Effector CD4-positive, alpha-beta T cell (primary cell): ENCODE measurements at places on chromosomes 12 and 14.

- no peak for DNase-seq
These were observed 60.8 kb upstream of the REP15 start for GRCh38 chr12:27635349-27635972.

DNA sequence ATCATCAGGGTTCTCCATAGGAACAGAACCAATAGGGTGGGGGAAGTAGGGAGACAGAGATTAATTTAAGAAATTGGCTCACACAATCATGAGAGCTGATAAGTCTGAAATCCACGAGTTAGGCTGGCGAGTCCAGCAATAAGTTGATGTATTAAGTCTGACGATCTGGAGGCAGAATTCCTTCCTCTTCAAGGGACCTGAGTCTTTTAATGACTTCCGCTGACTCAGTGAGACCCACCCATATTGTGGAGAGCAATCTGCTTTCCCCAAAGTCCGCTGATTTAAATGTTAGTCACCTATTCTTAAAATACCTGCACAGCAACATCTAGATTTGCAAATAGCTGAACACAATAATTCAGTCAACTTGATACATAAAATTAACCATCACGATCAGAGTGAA lies 97.8 kb downstream of the SPTSSA start:
- no peak for DNase-seq

DNA sequence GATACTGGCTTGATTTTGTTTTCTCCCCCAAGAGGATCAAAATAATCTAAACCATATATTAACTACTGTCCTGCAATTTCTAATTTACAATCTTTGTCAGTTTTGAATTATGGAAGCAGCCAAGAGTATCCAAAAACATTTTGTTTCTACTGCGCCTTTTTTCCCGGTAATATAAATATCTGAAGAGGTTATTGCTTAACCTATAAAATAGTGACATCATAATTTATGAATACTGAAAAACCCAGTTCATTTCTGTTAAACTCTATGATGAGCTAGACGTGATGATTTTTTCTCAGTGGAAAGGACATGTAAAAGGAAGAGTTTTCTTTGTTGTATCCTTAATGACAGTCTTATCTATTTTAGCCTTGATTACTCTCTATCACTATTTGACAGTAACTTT lies 3.2 kb upstream of the SSPN start:
- no peak for DNase-seq

- no peak for DNase-seq
These were observed 1.2 kb downstream of the NOS1 start for GRCh38 chr12:117360222-117360550.

GRCh38 chr14:61625165-61625564 lies 70.1 kb upstream of the HIF1A start:
- no peak for DNase-seq

DNA sequence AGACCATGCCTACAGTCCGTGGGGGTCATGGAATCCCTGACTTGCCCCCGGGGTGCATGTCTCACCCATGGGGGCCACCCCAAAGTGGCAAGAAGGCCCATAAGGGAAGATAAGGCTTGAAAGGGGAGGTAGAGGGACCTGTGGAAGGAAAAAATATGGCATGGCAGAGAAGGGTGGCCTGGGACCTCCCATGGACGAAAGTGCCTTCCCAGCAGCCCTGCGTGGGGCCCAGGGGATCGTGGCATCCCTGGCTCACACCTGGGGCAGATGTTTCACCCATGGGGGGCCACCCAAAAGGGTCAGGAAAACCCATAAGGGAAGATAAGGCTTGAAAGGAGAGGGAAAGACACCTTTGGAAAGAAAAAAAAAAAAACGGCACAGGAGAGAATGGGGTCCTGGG lies 264.6 kb downstream of the ALG10 start:
- no peak for DNase-seq

DNA sequence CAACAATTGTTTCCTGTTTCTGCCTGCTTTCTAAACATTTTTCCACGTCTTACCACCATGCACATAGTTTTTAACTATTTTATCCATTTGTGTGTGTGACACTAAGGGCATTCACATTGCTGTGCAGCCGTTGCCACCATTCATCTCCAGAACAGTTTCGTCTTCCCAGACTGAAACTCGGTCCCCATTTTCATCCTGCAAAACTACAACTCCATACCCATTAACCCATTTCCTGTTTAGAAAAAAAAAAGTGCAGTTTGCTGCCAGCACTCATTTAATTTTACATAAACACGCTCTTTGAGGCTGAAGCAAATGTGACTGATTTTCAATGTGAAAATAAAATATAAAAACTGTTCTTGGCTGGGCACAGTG lies 15.5 kb downstream of the UBC start:
- DNase-seq = no peak

- peak; percentile 84 for DNase-seq
These were observed at the start of gene ARHGDIB for GRCh38 chr12:14961466-14962152. ARHGDIB (minus strand) TSS chr12:14961601; CDS start chr12:14950712, 10,889 bp downstream.

DNA sequence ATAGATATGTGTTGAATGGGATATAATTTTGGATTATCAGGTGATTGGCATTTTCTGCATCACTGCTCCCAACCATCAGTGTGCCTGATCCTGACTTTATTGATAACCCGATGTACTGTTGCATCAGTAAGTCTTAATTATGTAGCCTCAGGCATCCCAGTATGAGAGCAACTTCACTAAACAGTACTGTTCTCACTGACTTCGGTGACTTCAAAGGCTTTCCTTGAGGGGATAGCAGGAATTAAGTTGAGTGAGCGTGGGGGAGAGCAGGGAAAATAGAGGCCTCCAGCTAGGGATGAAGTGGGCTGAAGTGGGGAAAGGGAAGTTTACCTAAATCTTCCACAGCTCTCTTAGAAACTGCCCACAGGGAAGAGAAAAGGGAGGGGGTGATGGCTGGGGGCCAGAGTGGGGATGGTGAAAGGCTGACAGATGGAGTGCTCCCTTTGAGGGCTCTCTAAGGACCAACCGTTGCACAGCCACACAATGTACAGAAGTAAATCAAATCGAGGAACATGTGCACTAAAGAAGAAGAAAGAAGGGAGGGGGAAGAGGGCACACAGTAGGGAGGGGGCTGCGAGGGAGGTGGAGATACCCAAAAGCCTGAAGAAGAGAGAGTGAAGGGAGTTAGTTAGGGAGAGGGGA lies 10.7 kb upstream of the NEUROD4 start:
- DNase-seq = no peak

DNA sequence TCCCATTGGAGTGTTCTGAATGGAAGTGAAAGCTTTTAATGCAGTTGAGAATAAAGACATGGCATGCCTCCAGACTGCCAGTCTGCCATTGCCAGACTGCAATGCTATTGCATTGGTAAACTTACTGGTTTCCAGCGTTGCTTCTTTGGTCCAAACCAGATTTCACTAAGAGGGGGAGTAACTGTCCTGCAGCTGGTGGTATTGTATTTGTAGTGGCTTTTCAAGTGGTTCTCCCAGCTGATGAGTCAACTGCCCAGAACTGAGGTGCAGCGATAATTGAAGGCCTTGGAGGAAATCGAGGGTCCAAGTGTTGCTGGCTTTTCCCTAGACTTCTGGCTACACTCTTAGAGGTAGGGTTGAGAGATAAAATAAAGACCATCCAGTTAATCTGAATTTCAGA lies 31.9 kb downstream of the ERG28 start:
- DNase-seq = no peak

GRCh38 chr12:77104286-77104685 lies 38.9 kb upstream of the E2F7 start:
- no peak for DNase-seq

GRCh38 chr12:10033783-10034545 lies 3.5 kb downstream of the CLEC9A start:
- no peak for DNase-seq

GRCh38 chr12:46377678-46378077 lies 5.1 kb upstream of the SLC38A2 start:
- no peak for DNase-seq

DNA sequence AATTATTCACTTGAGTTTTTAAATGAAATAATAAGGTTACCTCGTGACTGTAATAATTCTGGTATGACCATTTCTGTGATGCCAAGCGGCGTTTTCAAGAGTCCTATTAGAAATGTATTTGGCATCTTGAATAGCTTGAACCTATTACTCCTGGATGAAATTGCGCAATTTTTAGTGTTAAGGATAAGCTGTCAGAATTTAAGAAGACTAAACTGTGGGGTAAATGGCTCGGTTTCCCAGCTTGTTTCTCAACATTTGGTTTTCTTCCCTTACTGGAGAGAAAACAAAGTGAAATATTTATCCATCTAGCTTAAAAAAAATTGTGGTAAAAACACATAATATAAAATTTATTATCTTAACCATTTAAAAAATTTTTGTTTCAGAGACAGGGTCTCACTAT lies 26.8 kb downstream of the PCNX1 start:
- no peak for DNase-seq

DNA sequence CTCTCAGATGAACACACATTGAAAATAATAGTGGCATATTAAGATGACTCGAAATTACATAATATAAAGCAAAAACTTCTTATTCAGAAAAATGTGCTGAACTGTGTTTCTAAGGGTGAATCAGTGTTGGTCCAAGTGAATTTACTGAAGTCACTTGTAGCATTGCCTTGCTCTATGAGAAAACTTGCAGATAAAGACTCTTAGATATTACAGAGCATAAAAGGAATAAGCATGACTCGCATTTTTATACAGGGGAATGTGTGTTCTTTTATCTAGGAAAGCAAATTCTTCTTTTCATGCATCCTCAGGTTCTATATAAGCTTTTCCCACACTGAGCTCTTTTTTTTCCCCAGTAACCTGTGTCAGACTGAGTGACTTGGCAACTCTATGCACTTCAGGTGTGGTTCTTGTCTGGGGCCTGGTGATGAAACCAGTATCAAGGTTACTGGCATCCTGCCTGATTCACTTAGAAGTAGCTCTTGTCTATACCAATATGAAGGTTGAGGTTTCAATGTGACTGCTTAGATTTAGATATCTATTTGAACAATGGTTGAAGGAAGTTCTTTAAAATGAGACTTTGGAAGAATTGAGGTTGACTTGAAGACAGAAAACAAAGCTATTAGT lies 76.1 kb downstream of the OTOGL start:
- no peak for DNase-seq

DNA sequence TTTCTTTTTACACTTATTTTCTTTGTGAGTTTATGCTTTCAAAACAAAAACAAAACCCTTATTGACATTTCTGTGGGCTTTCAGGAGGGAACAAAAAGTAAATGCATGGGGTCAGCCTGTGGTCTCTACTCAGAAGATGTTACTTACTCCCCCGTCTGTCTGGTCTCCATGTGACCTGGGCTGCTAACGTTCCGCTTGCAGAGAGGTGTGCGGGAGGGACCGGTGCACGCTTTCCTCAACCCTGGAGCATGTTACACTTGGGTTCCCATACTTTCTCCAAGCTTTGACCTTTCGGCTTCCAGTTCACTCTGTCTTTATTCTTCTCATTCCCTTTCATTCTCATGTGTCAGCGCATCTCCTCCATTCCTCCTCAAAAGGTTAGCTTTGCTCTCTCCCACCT lies 36.5 kb downstream of the ZC3H14 start:
- DNase-seq = no peak

- DNase-seq = no peak
These were observed 618 bp downstream of the SEC23A start for GRCh38 chr14:39102265-39102968.

- DNase-seq = no peak
These were observed 33.1 kb downstream of the ASCL4 start for GRCh38 chr12:107807471-107808150.

- DNase-seq = no peak
These were observed 121.9 kb downstream of the CAND1 start for GRCh38 chr12:67391034-67391433.

GRCh38 chr14:81625343-81625742 lies 91.7 kb upstream of the SEL1L start:
- DNase-seq = no peak

DNA sequence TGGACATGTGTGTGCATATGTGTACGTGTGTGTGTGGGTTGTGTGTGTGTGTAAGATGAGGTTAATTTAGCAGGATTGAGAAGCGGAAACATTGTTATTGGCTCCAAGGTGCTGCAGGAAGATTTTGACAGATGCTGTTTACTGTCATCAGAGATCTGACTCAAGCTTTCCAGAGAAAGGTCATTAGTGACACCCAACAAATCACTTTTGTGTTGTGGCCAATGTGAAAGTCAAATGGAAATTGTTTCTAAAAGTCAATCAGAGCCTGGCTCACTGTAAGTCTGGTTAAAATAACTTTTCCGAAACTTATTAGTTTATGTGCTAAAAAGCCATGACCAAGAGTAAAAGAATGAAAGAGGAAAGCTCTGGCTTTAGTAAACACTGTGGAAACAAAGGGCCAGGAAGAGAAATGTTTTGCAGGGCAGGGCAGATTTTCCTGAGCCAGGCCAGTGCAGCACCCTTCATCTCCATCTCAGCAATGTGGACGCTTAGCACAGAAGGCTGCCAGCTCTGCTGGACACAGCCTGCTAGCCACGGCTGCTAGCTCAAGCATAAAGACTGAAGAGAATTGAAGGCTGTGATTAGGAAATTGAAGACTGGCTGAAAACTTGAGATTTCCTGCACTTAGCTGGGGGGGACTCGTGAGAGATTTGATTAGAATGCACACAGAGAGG lies 235.8 kb downstream of the NEDD1 start:
- DNase-seq = no peak

DNA sequence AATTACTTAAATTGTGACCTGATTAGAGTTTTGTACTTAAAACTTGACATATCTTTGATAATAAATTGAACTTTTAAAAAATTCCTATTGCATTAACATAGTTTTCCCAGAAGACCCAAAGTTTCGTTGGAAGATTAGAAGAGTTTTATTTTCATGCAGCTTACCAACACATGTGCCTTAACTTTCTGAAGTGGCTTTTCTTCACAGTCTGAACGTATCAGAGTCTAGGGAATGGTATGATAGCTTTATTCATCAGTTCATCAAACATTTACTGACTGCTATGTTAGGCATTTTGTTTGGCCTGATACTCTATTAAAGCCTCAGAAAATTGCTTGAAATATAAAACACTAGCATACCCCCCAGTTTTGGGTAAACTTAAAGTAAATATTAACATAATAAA lies 65.2 kb downstream of the MARK3 start:
- DNase-seq = no peak

DNA sequence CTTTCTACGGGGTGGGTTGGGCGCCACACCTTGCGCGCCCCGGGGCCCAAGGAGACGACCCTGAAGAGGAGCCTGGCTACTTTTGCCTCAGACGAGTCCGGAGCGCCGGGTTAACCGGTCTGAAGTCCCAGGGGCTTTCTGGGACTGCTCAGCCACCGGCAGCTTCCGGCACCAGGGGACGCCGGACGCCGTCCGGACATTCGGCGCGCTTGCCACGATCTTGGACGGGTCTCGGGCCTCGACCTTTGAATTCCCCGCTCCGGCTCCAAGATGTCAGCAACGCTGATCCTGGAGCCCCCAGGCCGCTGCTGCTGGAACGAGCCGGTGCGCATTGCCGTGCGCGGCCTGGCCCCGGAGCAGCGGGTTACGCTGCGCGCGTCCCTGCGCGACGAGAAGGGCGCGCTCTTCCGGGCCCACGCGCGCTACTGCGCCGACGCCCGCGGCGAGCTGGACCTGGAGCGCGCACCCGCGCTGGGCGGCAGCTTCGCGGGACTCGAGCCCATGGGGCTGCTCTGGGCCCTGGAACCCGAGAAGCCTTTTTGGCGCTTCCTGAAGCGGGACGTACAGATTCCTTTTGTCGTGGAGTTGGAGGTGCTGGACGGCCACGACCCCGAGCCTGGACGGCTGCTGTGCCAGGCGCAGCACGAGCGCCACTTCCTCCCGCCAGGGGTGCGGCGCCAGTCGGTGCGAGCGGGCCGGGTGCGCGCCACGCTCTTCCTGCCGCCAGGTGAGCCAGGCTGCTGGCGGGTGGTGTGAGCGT lies at the start of gene ACOT4:
Gene ACOT4, plus strand, starts transcription at position 184 of the 760 bp plus-strand sequence. Its CDS starts 87 bp downstream, at position 271.
- DNase-seq = peak; percentile 26
